ENCODE measurements at places on chromosomes 1 and 21. TPM values are rescaled to one million over a fixed set of nuclear protein-coding genes. Genes with fewer than 3 reads are reported as not detected.

PYHIN1 gene
- not detected for total RNA-seq

OLFML2B gene
- 2.2 TPM for total RNA-seq

ALX3 gene
- 1.6 TPM for total RNA-seq

SYT2 gene
- 0.64 TPM for total RNA-seq

LAMB3 gene
- 63.7 TPM for total RNA-seq
